ENCODE measurements at places on chromosomes 7 and 10.
A peak's percentile ranks its signal among the peaks of the same experiment; 100 is the strongest.

GRCh38 chr10:2329082-2329481 is 591.8 kb upstream of the ADARB2 start:
- DNase-seq, result no peak

- peak; percentile 32 for DNase-seq
Observed at GRCh38 chr10:93600446-93601145, 439 bp downstream of the RBP4 start.

DNA sequence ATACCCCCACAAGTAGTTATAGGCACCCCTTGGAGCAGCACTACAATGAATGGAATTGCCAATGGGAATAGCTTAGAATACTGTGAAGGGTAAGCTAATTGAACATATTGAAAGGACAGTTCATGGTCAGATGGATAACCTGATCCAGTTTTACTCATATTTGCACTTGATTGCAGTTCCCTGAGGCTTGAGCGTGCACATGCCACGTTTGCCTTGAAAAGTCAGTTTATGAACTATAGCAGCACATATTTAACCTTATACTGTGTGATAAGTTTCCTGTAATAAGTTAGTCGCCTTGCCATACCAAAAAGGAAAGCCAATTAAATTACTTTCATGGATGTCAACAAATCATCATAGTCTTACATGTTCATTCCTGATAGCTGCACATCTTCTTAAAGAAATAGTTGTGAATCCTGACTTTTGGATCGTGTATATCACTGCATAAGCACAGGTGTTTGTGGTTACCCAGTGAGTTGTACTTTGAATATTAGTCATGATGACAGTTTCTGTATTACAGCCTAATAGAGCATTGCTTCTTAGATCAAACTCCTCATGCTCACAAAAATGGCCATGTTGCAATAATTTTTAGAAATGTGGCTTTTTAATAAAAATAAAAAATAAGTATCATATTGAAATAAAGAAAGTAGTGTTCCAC is 21.6 kb downstream of the DNTT start:
- no peak for DNase-seq

- DNase-seq, result no peak
Observed at GRCh38 chr10:119283387-119283786, 76.0 kb downstream of the GRK5 start.

DNA sequence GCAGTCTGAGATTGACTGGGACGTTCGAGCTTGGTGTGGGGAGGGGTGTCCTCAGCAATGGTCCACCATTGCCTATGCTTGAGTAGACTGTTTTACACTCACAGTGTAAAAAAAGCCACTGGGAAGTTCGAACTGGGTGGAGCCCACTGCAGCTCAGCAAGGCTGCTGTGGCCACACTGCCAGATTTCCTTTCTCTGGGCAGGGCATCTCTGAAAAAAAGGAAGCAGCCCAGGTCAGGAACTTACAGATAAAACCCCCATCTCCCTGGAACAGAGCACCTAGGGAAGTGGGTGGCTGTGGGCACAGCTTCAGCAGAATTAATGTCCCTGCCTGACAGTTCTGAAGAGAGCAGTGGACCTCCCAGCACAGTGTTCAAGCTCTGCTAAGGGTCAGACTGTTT is 80.3 kb downstream of the BICC1 start:
- no peak for DNase-seq

- no peak for DNase-seq
Observed at GRCh38 chr7:52959336-52959735, 76.1 kb upstream of the POM121L12 start.

Data from AG10803 (cell line).